HAP-1 (cell line): ENCODE measurements at places on chromosomes 1 and 21.

- no peak for DNase-seq
Measured at GRCh38 chr1:66553846-66554245, 19.9 kb downstream of the SGIP1 start.

- peak; percentile 69 for DNase-seq
Measured at GRCh38 chr21:15064576-15065391, at the start of gene NRIP1. NRIP1 (minus strand) TSS chr21:15065000; CDS start chr21:14968192, 96,808 bp downstream.

- peak; percentile 41 for DNase-seq
Measured at GRCh38 chr1:50633465-50633864, 210.2 kb upstream of the DMRTA2 start.

DNA sequence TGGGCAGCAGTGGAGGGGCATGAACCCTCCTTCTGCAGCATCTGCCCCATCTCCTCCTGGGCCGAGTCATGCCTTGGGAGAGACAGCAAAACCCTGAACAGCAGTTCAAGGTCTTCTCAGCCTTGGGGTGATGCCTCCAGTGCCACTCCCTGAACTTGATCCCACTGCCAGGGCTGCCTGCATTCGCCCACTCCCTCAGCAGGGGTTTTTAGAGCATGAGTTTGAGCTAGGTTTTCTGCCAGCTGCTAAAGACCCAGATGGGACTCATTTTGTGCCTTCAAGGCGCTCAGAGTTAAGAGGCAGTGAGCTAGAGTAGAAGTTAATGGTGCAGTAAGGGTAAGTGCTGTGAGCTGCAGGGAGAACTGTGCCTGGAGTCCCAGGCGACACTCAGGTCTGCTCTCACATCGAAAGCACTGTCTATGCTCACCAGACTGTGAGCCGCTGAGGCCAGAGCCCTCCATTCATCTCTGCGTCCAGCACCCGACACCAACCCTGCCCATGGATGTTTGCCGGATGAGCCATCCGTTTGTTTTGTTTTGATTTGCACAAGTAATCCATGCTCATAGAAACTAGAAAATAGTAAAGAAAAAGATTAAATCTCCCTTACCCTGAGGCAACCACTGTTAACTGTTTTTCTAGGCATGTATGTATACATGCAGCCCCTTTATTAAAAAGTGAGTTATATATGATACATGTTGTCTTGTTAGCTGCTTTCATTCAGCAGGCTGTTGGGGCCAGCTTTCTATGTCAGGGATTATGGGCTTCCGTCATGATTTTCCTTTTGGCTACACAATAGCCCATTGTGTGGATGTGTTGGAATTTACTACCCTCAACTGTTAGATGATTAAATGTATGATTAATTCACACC lies 67.8 kb downstream of the VPS26C start:
- DNase-seq, result peak; percentile 63

DNA sequence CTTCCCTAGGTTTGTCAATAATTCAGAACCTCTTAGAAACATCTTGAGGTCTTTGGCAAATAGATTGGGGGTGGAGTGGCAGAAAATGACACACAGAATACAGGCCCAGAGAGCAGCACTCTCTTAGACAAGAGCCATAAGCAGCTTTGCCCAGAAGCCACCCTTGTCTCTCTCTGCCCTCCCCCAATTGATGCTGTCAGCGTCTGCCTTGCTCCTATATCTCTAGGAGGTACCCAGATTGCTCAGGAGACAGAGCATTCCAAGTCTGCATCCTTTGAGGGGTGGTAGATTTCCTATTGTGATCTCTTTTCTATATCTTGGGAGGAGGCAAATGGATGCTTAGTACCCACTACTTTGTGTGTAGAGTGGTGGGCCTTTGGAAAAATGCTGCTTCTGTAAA lies 1.8 kb downstream of the RGL1 start:
- no peak for DNase-seq

DNA sequence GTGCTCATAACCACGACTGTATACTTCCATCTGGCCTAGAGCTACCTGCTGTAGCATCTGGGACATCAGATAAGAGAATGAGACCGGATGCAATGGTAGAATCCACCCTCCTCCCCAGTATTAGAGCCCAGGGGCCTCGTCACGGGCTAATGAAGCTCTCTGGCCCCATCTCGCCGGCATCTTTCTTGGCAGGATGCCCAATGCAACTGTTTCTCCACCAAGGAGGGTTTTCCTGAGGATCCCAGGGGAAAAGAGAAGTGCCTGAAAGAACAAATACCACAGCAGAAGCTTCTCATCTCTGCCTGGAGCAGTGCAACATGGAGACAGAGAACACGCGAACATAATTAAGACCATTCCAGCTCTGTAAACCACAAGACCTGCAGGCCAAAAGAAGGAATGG lies 80.0 kb downstream of the VWA5B1 start:
- DNase-seq, result no peak

DNA sequence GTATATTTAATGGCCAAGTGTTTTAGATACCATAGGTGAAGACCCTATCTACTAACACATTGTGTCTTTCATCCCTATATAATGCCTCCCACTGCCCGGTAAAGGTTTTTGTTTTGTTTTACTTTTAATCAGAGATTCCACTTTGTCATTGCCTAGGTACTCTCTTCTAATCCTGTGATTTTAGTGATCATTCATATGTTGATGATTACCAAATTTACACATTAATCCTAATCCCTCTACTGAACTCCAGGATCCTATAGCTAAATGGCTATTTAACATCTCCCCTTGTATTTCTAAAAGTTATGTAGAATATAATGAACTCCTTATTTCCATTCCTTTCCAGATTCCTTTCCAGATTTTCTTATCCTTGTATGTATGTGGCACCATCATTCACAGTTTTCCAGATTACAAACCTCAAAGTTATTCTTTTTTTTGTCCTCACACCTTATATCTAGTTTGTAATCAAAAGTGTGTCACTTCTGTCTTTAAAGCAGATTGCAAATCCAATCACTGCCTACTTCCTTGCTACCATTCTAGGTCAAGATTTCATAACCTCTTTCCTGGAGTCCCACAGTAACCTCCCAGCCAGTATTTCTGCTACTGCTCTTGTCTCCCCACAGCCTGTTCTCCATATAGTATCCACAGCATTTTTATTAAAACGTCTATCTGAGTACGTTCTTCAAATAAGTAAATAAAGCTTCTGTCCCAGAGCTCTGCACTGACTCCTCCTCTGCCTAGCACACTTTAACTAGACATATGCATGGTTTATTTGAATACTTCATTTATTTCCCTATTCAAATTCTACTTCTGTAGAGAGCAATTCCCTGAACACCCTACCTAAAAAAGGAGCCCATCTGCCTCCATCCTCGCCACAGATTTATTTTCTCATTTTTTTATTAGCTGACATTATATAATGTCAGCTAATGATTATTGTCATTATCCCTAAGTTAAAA lies 157.8 kb downstream of the KCNT2 start:
- DNase-seq, result peak; percentile 92

GRCh38 chr1:210618369-210618768 lies 289.7 kb downstream of the HHAT start:
- DNase-seq, result no peak

- no peak for DNase-seq
Measured at GRCh38 chr1:18540136-18540765, 59.5 kb downstream of the KLHDC7A start.

GRCh38 chr1:37393173-37394120 lies 80.9 kb upstream of the ZC3H12A start:
- no peak for DNase-seq

DNA sequence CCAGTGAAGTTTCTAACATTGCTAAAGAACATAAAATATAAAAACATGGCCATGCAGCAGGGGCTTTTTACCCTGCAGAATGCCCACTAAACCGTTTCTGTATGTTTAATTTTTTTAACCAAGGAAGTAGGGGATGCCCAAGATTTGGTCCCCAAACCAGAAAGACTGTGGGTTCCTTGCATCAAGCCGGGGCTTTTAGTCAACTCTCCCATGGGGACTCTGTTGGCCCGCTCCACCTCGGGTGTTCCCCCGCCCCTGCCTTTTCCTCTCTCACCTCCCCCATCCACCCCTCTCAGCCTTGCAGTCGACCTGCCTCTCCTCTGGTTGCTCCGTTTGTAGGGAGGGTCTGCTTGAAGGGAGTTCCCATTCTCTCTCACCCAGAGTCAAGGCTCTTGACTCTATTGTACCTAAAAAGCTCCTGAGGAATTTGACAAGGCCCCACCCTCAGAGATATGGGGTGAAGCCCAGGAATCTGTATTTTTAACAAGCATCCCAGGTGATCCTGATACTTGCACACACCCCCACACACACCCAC lies 117.5 kb downstream of the TOMM20 start:
- DNase-seq, result no peak

DNA sequence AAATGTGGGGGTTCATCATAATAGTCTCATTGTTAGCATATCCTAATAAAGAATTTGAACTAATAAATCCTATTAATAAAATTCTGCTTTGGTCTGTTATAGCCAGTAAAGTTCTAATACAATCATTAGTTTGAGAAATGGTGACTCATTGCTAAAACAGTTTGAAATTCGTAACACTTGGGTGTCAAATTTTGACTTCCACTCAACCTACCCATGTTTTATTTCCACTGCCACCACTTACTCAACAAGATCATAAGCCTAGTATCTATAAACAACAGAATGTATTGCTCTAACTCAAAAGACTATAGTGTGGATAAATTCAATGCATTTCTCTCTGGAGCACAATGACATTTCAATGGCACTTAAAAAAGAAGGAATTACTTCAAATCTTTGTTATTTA lies 29.1 kb downstream of the LGALS8 start:
- no peak for DNase-seq

GRCh38 chr1:161351482-161351881 lies 16.2 kb downstream of the CFAP126 start:
- no peak for DNase-seq

DNA sequence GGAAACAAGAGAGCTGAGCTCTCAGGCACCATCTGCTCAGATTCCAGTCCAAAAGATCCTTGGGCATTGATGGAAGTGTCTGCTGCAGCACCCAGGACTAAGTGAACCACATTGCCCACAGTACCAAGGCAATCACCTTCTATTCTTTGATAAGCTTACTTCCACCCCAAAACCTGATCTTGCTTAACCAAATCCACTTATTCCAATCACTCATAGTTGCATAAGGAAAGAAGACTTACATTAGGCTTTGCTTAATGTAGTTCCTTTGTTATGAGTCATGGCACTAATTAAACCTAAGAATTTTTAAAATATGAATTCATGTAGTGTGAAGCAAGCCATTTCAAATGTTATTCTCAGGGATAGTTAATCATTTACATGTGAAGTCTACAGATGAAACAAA lies 84.5 kb downstream of the UCHL5 start:
- DNase-seq, result no peak

GRCh38 chr1:247468481-247469140 lies 10.7 kb upstream of the OR2B11 start:
- DNase-seq, result no peak

DNA sequence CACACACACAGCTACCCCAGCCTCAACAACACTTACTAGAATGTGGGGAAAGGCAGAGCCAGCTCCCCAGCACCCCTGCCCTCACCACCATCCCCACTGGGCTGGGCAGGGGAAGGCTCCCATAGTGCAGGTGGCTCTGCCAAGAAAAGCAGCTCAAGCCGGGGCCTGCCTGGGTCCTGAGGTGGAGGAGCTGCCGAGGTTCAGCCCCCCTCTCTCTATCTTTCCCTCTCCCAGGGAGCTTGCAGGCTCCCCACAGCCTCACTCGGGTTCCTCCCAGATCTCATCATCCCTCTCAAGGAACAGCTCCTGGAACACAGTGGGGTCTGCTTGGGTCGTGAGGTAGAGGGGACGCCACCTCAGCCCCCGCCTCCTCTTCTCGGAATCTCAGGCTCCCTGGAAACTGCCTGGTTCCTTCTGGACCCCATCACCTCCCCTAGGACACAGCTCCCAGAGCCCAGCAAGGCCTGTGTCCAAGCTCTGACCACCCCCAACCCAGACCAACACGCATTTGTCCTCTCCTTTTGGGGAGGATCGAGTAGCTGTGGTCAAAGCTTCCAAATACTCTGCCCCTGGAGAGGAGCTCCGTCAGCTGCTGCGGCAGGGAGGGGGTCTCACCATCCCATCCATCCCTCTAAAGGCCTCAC lies 704 bp downstream of the S100A16 start:
- DNase-seq, result no peak

DNA sequence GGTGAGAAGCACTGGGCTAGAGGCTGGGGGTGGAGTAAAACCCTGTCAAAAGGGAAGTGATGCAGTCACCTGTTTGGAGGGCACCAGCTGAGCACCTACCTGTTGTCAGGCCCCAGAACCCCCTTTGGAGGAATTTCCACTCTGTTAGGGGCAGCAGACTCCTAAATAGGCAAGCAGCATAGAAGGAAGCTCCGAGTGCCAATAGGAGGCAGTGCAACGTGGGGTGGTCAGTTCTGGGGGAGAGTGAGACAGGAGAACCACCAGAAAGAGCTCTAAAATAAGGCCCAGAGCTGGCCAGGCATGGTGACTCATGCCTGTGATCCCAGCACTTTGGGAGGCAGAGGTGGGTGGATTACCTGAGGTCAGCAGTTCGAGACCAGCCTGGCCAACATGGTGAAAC lies 203.7 kb upstream of the ZC3H12A start:
- no peak for DNase-seq

- no peak for DNase-seq
Measured at GRCh38 chr1:185644531-185644930, 89.7 kb upstream of the HMCN1 start.

DNA sequence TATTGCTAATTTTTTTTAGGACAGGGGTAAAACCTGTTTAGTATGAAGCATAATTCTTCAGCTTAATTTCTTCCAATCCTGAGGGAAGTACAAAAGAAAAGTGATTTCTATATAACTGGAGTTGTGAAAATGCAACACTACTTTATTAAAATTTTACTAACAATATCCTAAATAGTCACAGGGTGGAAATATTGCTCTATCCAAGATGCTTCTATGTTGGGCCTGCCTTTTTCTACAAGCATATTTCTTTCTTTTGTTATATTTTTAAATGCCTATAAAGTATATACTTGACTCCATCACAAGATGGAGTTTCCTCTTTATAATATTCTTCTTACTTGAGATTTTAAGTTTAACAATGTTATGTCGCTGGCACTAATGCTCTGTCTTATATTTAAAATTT lies 37.9 kb downstream of the DTL start:
- DNase-seq, result no peak

- DNase-seq, result no peak
Measured at GRCh38 chr1:192639607-192640368, 3.8 kb downstream of the RGS13 start.

GRCh38 chr1:54697896-54698295 lies 17.8 kb upstream of the TTC4 start:
- DNase-seq, result no peak

DNA sequence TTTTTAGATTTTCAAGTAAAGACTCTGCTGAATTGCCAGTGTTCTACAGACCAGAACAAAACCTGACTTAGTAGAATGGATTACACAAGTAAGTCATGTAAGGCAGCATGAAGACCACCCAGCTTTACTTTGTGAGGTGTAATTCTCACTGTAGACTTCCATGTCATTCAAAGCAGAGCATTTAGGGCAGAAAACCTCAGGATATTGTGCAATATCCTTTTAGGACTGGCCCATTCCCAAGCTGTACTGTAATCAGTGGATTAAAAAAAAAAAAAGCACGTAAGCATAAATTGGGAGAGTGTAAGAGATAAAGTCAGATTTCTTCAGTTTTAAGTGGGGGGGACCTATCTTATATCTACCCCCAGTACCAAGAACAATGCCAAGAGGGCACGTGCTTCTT lies 380.5 kb upstream of the PRMT6 start:
- no peak for DNase-seq

- no peak for DNase-seq
Measured at GRCh38 chr21:36261459-36261858, 58.5 kb upstream of the MORC3 start.

GRCh38 chr1:226823643-226824042 lies 46.8 kb upstream of the PSEN2 start:
- DNase-seq, result no peak
